ENCODE measurements at places on chromosomes 11 and 22. TPM values are rescaled to one million over a fixed set of nuclear protein-coding genes. Genes with fewer than 3 reads are reported as not detected.

Gene TMEM121B
- total RNA-seq: 0.54 TPM

Gene ANKK1
- 0.11 TPM for total RNA-seq

Gene PGA4
- 1.4 TPM for total RNA-seq

Gene MPEG1
- 5.3 TPM for total RNA-seq

Gene C11orf87
- total RNA-seq: not detected

Gene OR8D4
- not detected for total RNA-seq

DNA sequence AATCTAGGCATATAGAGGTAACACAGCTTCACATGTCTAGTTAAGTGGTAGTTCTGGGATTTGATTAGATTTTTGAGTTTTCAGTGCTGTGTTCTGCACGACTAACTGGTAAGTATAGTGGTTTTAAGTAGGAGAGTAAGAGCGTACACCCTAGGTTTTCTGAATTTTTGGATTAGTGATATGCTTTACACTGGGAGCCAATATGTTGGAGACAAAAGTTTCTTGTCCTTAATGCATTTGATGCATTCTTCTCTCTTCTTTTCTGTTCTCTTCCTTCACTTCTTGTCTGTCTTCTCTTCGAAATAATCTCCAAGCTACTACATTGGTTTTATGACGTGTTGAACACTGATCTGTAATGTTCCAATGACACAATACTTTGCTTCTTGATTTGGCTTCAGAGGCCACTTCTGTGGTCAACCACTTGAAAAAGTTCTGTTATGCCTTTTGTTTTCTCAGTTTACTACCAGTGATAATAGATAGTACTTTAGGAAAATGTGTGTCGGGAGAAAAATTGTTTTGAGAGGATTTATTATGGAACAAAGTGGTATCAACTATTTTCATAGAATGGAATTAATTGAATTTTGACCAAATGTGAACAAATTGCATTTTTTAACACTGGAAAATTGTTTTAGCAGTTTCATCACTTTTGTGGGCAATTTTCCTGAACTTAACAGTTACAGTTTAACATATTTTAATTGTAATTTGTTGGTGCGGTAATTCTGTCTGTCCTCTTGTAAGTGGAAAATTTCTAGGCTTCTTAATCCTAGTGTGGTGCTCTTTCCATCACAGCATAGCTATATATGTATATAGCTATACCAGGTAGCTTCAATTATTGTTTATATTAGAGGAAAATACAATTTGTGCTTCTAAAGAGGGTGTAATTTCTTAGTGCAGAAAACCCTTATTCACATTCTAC lies 2.6 kb downstream of the PDE3B start:
- H3K4me1 ChIP-seq: peaks cover 3% of the 10 kb centered on the region
- no peak for DNase-seq
- H3K36me3 ChIP-seq: no peaks in the 10 kb centered on the region
- H3K27me3 ChIP-seq: no peaks in the 10 kb centered on the region
- peak overlapping the region; percentile 87 for H3K4me3 ChIP-seq
- H3K27ac ChIP-seq: no peak overlapping the region

- DNase-seq: no peak
- no peak overlapping the region for H3K4me3 ChIP-seq
- peaks cover 5% of the 10 kb centered on the region for H3K4me1 ChIP-seq
These were observed 39.3 kb downstream of the ZNF202 start for GRCh38 chr11:123702139-123702538.

- H3K27ac ChIP-seq: no peak overlapping the region
- no peak for DNase-seq
- no peaks in the 10 kb centered on the region for H3K4me1 ChIP-seq
- H3K27me3 ChIP-seq: no peaks in the 10 kb centered on the region
- no peak overlapping the region for H3K4me3 ChIP-seq
- H3K36me3 ChIP-seq: no peaks in the 10 kb centered on the region
These were observed 252.3 kb upstream of the SESN3 start for GRCh38 chr11:95483339-95483738.

- peaks cover 24% of the 10 kb centered on the region for H3K4me1 ChIP-seq
- peak overlapping the region; percentile 99 for H3K27ac ChIP-seq
- no peaks in the 10 kb centered on the region for H3K27me3 ChIP-seq
- no peak for DNase-seq
- H3K4me3 ChIP-seq: peak overlapping the region; percentile 86
These were observed 561 bp downstream of the TRMT112 start for GRCh38 chr11:64316672-64317324.

DNA sequence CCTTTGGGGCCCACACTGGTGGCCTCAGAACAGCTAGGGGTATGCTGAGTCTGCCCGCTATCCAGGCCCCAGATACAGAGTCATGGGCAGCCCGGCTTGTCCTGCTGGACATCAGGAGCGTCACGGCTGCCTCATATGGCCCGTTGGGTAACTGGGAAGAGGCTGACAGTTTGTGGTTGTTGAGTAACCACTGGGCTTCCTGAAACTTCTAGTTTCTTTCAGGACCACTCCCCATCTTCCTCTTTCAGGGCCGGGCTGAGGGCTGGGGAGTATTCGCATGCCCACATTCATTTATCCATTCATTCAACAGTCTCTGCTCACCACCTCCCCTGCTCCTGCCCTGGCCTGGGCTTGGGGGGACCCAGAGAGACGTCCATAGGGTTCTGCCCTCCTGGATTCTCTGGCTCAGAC lies 13.4 kb upstream of the P2RY2 start:
- H3K4me3 ChIP-seq: no peak overlapping the region
- no peaks in the 10 kb centered on the region for H3K36me3 ChIP-seq
- H3K27me3 ChIP-seq: no peaks in the 10 kb centered on the region
- peaks cover 14% of the 10 kb centered on the region for H3K4me1 ChIP-seq
- no peak overlapping the region for H3K27ac ChIP-seq

DNA sequence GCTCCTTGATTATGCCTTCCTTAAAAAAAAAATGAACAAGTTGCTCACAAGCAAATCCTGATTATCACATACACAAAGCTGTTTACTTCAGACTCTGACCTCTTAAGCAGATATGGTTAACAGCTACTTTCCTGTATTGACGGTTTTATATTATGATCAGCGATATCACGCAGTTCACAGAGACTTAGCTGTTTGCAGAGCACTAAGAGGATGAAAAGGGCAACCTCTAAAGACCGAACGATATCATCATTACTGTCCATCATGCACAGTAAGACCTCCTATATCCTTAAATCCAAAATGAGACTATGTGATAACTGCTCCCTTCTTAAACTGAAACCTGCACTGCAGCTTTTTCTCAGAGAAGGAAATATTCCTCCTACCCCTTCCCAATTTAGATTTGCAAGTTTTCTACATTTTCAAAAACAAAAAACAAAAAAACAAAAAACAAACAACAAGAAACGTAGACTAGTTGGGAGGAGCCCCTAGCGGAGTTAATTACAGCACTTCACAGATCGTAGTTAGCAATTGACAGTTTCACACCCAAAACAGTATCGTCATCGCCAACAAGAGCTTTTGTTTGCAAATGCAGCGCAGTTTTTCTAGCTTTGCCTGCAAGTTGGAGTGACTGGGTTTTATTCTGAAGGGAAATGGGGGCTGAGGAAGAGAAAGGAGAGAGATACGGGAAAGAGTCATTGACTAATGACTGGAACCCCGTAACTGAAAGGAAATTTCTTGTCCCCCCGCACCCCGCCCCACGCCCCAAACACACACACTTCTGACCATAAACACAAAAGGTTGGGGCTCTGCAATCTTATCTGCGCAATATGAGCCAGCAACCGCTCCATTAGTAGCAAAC lies 1.2 kb downstream of the DDX6 start:
- H3K27ac ChIP-seq: peak overlapping the region; percentile 97
- peaks cover 39% of the 10 kb centered on the region for H3K4me1 ChIP-seq
- H3K36me3 ChIP-seq: no peaks in the 10 kb centered on the region
- peak overlapping the region; percentile 89 for H3K4me3 ChIP-seq
- no peaks in the 10 kb centered on the region for H3K27me3 ChIP-seq

DNA sequence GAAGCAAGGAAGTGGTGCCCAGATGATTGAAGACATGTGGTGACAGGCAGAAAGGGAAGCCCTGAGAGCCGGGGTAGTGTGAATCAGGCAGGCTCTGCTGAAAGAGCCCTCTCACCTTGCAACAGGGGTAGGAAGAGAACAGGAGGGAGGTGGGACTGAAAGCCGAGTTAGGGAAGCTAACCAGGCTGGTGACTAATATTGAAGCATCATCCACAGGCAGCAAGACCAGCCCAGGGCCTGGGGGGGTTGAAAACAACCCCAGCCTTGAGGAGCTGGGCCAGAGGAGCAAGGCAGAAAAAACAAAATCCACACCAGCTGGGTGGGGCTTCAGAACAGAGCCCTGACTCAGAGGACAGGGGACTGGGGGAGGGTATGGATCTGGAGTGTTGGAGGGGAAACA lies 35.0 kb upstream of the CRTAM start:
- H3K4me3 ChIP-seq: no peak overlapping the region
- H3K27ac ChIP-seq: no peak overlapping the region
- H3K4me1 ChIP-seq: peaks cover 13% of the 10 kb centered on the region

DNA sequence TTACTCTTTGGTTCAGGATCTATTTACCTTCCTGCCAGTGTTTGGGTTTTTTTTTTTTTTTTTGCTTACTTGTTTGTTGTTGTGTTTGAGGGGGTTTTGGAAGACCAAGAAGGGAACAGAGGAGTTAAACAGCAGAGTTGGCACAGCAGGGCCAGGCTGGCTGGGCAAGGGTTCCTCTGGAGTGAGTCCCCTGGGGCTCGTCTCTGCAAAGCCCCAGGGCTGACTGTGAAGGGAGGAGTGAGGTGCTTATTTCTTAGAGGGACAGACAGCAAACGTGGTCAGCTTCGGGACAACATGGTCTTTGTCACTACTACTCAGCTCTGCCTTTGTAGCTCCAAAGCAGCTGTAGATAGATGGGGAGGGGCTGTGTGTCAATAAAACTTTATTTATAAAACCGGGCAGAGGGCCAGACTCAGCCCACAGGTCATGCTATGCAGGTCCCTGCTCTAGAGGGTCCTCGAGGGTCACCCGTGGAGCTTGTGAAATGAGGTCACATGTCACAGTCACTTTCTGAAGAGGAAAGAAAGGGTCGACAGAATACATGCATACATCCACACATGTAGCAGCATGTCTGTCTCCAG lies 1404.7 kb downstream of the BRD1 start:
- H3K4me3 ChIP-seq: no peak overlapping the region
- no peaks in the 10 kb centered on the region for H3K27me3 ChIP-seq
- no peaks in the 10 kb centered on the region for H3K36me3 ChIP-seq
- no peaks in the 10 kb centered on the region for H3K4me1 ChIP-seq
- H3K27ac ChIP-seq: no peak overlapping the region

DNA sequence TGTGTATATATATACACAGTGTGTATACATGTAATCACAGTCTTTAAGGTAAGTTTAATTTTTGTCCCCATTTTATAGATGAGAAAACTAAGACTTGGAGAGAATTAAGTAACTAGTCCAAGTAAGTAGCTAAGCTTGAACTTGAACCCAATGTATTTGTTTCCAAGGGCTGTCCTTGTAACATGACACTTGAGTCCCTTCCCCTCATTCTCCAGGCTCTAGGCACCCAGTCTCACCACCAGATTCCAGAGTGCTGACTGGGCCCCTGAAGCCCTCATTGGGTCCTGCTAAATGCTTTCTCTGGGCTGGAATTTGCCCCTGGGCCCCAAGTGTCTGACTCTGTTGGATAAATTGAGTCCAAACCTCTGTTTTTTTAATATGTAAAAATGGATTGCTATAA lies 45.5 kb downstream of the ADM start:
- H3K27ac ChIP-seq: peak overlapping the region; percentile 39
- DNase-seq: no peak

DNA sequence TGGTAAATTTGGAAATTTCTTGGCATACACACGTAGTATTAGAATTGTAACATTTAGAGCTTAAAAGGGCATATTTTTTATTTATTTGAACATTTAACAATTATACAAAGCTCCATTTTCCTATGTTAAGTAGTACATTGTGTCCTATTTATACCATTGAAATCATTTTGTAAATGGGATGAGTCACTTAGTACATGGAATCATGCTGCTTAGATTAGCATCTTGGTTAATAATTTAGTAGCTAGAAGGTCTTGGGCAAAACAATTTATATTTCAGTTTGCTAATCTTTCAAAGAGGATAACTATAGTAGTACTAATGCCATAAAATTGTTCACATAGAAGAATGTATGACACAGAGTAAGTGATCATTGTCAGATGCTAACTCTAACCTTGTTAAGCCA lies 450.1 kb upstream of the LUZP2 start:
- H3K4me1 ChIP-seq: no peaks in the 10 kb centered on the region
- DNase-seq: no peak
- H3K27me3 ChIP-seq: no peaks in the 10 kb centered on the region
- H3K27ac ChIP-seq: no peak overlapping the region
- H3K4me3 ChIP-seq: no peak overlapping the region

DNA sequence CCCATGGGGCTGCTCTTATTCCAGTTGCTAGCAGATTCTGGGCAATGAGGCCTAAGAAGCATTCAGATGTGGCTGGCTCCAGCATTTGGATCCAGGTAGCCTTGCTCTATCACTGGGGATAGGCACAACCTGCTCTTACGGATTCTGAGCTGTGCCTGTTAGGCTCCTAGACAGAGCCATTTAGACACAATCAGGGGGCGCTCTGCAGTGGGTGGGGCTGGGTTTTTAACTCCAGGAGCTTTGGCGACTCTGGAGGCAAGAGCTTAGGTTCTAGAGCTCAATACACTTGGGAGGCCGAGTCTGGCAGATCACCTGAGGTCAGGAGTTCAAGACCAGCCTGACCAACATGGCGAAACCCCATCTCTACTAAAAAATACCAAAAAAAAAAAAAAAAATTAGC lies 32.0 kb downstream of the KCNC1 start:
- H3K4me1 ChIP-seq: no peaks in the 10 kb centered on the region
- no peak overlapping the region for H3K27ac ChIP-seq
- DNase-seq: no peak
- no peaks in the 10 kb centered on the region for H3K27me3 ChIP-seq
- no peaks in the 10 kb centered on the region for H3K36me3 ChIP-seq
- no peak overlapping the region for H3K4me3 ChIP-seq

DNA sequence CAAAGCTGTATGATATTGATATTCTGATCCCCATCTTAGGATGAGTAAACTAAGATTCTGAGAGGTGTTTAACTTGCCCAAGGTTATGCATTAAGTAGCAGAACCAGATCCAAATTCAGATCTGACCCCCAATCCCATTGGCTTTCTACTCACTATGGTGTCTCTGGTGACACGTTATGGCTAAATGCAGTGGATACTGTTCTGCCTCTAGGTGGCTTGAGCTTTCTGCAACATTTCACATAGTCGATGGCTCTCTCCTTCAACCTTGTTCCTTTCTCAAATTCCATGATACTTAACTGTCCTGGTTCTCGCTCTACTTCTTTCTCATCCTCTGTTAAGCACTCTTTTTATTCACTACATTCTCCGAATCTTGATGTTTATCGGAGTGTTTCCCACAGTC lies 9.4 kb downstream of the C11orf97 start:
- no peak for DNase-seq
- H3K36me3 ChIP-seq: no peaks in the 10 kb centered on the region
- H3K27ac ChIP-seq: no peak overlapping the region
- H3K4me1 ChIP-seq: no peaks in the 10 kb centered on the region

DNA sequence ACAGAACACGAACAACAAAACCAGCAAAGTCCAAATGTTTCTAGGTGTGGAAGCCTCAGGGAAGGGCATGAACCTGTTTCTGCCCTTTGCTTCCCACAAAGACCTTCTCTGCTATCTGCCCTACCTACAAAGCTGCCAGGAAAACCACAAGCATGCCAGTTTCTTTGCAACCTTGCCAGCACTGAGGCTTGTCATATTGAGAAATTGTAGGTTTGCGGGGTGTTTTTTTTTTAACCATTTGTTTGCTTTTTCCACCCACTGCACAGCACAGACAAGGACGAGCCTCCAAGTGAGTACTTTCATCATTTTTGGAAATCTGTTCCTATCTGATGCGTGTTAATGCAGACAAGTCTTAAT lies 12.8 kb downstream of the PARVG start:
- no peak overlapping the region for H3K27ac ChIP-seq
- no peaks in the 10 kb centered on the region for H3K27me3 ChIP-seq
- no peak overlapping the region for H3K4me3 ChIP-seq
- no peaks in the 10 kb centered on the region for H3K4me1 ChIP-seq
- H3K36me3 ChIP-seq: no peaks in the 10 kb centered on the region
